ENCODE measurements at places on chromosomes 5 and 9. TPM values are rescaled to one million over a fixed set of nuclear protein-coding genes. Genes with fewer than 3 reads are reported as not detected.

NOXA1 gene
- total RNA-seq, result 0.66 TPM

IFNB1 gene
- not detected for total RNA-seq

SPATA31A3 gene
- total RNA-seq, result not detected

GRM6 gene
- total RNA-seq, result not detected

CTSV gene
- 1.1 TPM for total RNA-seq

ACOT12 gene
- total RNA-seq, result 0.13 TPM

RC3H2 gene
- total RNA-seq, result 75.8 TPM

TMEM232 gene
- total RNA-seq, result 0.39 TPM

ECSCR gene
- total RNA-seq, result 513 TPM

FAM221B gene
- total RNA-seq, result not detected

SPINK6 gene
- total RNA-seq, result not detected

SH3PXD2B gene
- 25.9 TPM for total RNA-seq

All from pulmonary artery endothelial cell (primary cell).